Fibroblast of skin of abdomen (primary cell): ENCODE measurements at places on chromosomes 5 and 9.

- no peak for DNase-seq
Observed at GRCh38 chr5:150353032-150353675, 4.3 kb upstream of the TCOF1 start.

GRCh38 chr9:108837530-108837929 is 18.3 kb downstream of the ACTL7B start:
- DNase-seq, result no peak

GRCh38 chr9:89666364-89666763 is 61.6 kb downstream of the GADD45G start:
- DNase-seq, result no peak

DNA sequence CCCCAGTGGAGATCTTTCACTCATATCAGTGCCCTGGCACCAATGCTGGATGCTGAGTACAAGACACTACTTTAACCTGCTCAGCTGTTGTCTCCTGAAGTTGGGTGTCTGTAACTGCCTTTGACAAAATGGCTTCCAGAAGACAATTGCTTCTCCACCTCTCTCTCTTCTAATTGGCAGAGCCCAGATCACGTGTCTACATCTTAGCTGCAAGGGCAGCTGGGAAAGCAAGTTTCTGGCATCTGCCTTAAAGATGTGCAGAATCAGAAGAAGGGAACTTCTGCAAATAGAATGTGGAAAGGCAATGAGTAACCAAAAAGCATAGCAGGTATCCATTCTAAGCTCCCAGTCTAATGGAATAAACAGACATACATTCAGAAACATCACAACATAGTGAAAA is 81.1 kb downstream of the PDZD2 start:
- no peak for DNase-seq

DNA sequence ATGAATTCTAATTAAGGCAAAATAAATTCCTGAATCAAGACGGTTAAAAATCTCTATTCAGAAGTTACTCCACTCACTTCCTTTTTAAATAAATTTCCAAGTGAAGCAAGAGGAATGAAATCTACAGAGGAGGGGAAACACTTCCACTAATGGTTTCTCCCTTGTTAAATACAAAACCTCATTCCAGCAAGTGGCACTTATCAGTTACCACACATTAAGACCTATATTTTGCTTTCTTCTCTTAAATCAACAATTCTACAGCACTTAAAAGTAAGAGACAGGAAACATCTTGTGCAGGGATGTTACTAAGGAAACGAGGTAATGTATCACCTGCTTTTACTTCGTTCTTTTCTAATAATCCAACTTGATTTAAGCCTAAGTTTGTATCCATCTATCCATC is 172.6 kb downstream of the RAPGEF6 start:
- DNase-seq, result no peak

DNA sequence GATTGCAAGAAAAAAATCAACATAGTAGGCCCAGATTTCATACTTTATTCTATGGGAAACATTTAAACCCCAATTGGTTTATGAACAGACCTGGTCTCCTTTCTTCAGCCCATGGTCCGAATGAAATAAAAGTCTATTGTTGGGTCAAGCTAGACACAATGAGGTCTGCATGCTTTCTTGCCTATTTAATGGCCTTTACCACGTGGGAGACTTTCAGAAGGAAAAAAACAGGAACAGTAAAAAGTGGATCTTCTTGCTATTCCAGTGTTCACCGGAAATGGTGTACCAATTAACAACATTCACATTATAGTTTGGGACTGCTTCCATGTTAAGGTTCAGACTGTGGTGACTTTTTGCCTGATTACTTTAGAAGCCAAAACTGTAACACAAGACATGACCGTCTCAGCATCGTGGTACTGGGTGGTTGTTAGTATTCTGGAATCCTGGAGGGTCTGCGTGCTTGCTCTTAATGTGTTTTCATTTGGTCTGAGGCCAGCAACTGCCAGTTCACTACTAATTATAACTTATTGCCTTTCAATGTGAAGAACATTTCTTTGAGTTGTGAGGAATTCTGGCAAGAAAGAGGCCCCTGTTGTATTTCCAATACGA is 85.4 kb upstream of the PRRC1 start:
- no peak for DNase-seq

DNA sequence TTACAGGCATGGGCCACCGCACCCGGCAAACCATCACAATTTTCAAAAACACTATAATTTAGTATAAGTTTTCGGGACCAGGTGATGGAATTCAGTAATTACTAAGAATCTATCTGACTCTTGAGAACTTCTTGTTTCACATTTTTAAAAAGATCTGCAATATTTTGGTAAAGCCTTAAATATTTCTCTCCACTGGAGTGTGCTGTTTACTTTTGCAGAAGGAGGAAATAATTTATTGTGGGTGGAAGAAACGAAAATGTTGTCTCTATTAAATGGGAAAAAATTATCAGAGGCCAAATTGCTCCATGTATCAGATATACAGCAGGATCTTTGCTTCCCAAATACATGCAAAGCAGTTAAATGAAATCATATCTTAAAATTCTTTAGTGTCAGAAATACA is 566.8 kb upstream of the CYLC2 start:
- DNase-seq, result no peak

- DNase-seq, result no peak
Observed at GRCh38 chr9:98641695-98642094, 67.0 kb downstream of the GABBR2 start.

GRCh38 chr9:129989740-129990139 is 53.2 kb downstream of the FNBP1 start:
- peak; percentile 80 for DNase-seq

DNA sequence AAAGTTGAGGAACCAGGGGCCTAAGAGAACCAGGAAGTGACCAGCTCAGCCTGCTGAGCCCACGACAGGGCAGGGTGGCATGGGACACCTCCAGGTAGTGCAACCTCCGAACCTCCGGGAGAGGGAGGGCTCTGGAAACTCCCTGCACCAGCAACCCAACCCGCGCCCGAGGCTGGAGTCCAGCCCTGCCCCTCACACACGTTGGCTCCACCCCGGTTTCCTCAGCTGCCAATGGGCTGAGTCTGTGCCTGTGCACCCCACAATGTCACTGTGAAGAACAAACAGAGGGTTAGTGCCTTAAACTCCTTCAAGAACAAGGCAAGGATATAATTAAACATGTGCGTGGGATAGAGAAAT is 17.0 kb upstream of the UNC5A start:
- no peak for DNase-seq

DNA sequence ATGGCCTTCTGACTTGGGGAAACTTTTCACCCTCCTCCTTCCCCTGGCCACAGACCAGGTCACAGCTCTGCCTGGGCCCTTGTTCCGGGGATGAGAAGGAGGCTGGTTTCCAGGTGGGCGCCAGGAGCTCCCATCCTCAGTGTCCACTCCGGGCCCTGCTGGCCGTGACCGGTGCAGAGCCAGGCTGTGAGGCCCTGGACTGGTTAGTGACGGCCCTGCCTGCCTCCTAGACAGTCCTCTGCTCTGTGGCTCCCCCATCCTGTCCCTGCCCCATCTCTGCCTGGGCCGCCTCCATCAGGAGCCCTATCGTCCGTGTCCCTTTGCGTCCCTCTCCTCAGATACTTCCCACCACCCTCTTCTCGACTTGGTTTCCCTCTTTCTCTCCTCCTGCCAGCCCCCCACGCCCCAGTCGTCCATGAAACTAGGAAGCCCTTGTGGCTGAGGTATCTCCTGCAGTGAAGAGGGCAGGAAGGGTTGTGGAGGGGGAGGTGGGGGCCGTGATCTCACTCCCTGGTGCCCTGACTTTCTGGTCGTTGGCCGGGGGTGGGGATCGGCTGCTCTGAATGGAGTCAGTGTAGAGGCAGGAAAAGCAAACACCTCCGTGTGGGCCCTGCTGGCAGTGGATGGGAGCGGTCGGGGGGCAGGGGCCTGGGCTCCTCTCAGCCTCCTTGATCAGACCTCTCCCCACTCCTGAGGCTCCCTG is 15.4 kb upstream of the CERCAM start:
- no peak for DNase-seq

DNA sequence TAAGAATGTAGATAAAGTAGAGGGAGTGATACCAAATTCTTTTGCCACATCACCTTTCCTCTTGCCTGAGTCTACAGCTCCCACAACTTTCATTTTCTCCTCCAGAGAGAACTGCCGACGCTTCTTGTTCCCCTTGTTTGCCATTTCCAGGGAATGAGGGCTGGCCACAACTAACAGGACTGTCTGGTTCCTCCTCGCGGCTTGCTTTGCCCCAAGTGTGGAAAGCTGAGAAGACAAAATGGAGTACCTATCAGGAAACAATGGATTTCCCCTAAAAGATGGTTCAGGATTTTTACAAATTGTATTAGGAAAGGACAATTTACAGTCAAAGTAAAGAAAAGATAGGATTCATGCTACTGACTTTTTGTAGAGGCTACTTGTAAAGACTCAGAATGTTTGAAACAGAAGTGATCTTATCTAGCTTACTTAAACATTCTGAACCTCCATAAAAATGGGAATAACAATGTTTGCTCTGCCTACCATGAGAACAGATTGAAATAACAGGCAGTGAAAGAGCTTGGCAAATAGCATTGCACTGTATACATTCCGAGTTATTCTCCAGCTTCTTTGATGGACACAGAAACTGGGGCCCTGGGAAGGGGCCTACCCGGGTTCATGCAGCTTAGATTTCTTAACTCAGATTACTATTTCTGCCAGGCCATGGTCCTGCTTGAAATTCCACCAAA is 4.1 kb downstream of the TIGD6 start:
- no peak for DNase-seq

DNA sequence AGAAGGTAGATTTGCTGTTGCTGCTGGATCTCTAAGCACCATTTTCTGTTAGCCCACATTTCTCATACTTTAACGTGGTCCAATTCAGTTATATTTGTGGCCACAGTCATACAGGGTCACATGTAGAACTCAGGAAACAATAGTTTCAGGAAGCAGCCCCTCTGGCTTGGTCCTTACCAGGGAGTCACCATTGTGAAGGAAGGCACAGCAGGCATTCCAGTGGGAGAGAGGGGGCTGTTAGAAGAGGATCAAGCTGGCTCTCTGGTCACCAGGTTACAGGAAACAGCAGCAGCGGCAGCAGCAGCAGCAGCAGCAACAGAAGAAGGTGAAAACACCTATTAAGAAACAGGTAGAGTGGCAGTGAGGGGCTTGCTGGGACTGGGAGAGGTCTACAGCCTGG is 14.5 kb downstream of the C9orf43 start:
- DNase-seq, result no peak

DNA sequence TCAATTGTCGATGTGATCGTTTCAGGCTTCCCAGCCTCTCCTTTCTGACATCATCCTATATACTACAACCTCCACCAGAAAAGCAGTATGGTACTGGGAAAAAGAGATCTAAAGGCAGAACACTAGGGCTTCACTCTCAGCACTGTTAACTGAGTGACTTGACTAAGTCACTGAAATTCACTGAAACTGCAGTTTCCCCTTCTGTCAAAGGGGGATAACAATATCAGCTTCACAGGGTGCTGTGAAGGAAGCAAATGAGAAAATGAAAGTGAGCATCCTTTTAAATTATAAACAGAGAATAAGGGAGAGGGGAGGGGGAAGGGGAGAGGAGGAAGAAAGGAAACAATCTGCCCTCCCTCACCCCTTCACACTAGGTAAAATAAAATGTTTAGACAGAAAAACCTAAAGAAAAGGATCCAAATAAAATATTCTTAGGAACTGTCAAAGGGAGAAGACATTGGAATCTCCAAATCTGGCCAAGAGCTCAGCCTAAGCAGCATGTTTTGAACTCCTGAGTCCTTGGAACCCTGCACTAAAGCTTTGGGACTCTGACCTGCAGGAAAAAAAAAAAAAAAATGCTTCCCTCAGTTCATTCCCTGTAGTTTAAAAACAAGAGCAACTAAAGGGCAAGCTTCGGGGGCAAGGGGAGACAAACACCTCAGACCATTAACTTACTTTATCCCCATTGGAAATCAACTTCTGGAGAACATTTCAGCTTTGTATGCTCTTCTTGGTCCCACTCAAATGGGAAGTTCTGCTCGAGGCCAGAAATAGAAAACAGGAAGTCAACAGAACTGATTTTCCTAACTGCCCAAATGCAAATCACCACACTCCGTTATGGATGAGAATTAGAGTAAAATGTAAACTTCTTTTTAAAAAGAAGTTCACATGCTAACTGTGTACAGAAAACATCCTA is 178.3 kb downstream of the DEPDC1B start:
- no peak for DNase-seq

- DNase-seq, result no peak
Observed at GRCh38 chr9:126617823-126618165, 4.1 kb downstream of the LMX1B start.
